Dermis blood vessel endothelial cell (primary cell): ENCODE measurements at places on chromosomes 3 and 15. TPM values are rescaled to one million over a fixed set of nuclear protein-coding genes. Genes with fewer than 3 reads are reported as not detected.

GRCh38 chr3:112640276-112640929 lies 540 bp downstream of the CCDC80 start:
- DNase-seq: peak; percentile 53

- no peak for DNase-seq
Measured at GRCh38 chr3:39501059-39501458, 33.6 kb downstream of the MOBP start.

GRCh38 chr3:134458406-134458945 lies 27.3 kb downstream of the ANAPC13 start:
- no peak for DNase-seq

DNA sequence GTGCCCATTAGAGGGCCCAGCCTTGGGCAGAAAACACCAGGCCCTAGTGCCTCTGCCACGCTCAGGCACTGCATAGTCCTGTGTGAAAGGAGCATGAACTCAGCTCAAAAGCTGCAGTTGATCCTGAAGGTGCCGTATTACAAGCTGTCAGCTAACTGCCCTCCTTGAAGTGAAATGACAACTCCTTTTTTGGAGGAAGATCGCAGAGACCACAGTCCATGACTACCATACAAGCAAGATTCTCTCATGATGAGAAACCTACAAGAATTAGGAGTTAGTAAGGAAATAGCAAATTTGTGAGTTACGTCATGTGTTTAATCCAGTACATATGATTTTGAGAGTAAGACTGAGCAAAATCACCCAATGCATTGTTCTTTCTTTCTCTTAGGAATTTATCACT lies 513.9 kb upstream of the NR2F2 start:
- DNase-seq: no peak

DNA sequence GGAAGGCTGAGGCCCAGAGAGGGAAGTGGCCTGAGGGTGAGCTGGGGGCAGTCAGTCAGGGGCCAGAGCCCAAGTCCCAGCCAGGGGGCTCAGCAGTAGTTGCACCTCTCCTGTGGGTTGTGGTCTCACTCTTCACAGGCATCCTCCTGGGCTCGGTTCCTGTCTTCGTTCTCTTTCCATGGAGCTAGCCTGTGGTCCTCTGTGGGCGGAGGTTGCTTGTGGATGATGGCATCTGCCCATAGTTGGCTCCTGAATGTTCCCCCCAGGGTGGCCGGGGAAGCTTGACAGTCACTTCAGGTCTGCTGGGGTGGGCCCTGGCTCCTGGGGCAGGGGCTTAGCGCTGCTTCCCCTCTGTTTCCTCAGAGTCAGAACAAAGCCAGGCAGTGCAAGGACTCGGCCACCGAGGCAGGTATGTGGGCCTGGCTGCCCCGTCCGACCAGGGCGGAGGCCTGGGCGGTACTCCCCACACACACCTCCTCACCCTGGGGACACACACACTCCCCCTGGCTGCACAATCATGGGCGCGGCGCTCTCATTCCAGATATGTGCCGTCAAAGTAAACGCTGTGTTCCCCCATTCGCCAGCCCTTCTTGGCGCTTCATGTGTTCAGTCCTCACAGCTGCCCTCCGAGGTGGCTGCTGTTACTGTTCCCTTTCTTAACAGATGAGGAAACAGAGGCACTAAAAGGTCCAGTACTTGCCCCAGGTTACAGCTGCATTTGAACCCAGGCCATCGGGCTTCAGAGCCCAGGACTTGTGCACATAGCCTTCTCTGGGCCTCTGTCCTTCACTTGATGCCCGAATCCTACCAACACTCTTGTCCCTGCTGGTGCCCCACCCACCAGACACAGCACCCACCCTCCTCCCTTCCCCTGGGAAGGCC lies 34.5 kb downstream of the PSTPIP1 start:
- DNase-seq: no peak

DNA sequence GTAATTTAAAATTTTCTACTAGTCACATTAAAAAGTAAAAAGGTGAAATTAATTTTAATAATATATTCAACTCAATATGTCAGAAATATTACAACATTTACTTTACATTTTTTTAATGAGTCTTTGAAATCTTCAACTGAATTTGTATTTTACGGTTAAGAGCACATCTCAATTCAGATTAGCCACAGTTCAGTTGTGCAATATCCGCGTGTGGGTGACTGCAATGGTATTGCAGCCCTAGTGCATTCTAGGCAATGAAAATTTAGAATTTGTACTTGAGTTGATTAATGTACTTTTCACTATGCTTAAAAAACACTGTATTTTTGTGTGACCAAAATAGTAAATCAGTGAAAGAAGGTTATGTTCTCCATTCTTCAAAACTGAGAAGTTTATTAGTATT lies 57.3 kb downstream of the CEP63 start:
- DNase-seq: no peak

Gene CCDC54
- total RNA-seq: not detected in 2 replicates

Gene WWTR1
- 111 and 207 TPM in 2 replicates for total RNA-seq

Gene FOXB1
- not detected in 2 replicates for total RNA-seq
